ENCODE measurements at places on chromosomes 6 and 20. TPM values are rescaled to one million over a fixed set of nuclear protein-coding genes. Genes with fewer than 3 reads are reported as not detected.

AGPAT4 gene
- 13.5 TPM for polyA plus RNA-seq

HSPA1L gene
- 0.78 TPM for polyA plus RNA-seq

CST2 gene
- not detected for polyA plus RNA-seq

OPRM1 gene
- polyA plus RNA-seq: not detected

TREM1 gene
- not detected for polyA plus RNA-seq

NUS1 gene
- 20.7 TPM for polyA plus RNA-seq

- no peak for DNase-seq
Observed at GRCh38 chr6:77038807-77039206, 424.5 kb downstream of the HTR1B start.

GRCh38 chr6:156185113-156185512 is 592.1 kb upstream of the ARID1B start:
- no peak for DNase-seq

GRCh38 chr20:1338096-1338495 is 9.2 kb upstream of the SDCBP2 start:
- DNase-seq: peak; percentile 41

GRCh38 chr6:167349631-167350274 is 24.9 kb downstream of the TTLL2 start:
- DNase-seq: no peak

- DNase-seq: no peak
Observed at GRCh38 chr6:15829156-15829555, 166.3 kb upstream of the DTNBP1 start.

GRCh38 chr6:25660512-25660911 is 8.5 kb downstream of the SCGN start:
- no peak for DNase-seq

DNA sequence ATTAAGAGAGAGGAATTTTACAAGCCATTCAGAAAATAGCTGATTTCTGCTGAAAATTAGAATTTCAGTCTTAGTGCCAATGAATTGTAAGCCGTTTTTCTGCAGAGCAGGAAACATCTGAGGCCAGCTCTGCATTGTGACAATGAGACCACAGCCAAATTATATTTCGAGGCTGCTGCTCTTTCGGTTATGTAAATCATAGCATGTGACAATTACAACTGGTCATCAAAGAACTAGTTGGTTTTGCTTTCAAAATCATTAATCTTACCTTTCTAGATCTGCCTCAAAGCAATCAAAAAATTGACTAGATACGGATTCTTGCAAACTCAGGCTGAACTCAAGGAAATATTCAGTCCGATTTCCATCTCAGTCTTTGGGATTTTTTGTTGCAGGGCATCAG is 33.4 kb upstream of the INSM1 start:
- no peak for DNase-seq

DNA sequence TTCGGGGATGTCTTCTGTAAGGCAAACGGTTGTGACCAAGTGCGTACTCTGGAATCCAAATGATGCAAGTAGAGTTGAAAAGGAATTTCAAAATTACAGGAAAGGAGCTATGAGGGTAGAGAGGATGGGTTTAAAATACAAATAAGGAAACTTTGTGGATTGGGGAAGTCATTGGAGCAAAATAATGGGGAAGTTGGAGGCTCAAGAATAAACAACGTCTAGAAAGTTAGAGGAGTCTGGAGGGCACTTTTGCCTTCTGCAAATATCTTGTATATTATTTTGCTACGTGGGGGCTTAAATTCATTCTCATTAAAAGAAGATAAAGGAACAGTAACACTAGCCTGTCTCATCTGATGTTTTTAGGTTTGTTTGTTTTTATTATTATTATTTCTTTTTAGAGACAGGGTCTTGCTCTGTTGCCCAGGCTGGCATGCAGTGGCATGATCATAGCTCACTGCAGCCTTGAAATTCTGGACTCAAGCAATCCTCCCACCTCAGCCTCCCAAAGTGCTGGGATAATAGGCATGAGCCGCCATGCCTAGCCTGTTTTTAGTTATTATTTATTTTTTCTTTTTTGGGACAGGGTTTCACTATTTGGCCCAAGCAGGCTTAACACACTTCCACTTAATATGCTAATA is 55.0 kb upstream of the TNFAIP3 start:
- no peak for DNase-seq

DNA sequence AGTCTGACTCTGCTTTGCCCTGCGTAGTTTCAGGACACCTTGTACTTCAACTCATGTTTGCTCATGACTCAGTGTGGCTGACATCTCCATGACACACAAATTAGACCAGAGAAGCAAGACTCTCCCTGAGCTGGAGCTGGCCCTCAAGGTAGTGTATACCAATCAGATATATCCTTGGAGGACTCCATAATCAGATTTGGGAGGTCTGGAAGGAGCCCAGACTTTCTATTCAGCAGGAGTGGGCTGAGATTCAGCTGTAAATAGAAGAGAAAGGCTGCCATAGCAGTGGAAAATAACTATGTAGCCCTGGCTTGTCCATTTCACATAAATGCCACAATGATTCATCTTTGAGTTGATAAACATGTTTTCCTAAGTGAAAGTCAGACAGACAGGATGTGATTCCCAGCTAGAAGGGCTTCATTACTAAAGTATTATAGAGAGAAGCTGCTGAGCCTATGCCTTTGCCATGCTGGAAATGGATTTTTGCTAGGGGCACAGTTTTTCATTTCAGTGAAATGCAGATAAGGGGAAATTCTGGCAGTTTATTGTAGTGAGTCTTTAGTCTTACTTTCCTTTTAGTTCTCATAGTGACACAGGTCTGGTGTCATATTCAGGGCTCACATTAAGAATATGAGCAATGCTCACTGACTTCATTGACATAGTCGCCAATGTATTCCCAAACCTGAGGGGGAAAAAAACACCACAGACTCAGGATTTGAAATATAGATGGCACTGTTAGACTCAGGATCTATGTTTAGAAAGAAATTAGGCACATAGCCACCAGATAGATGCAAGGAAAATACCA is 95.3 kb downstream of the CLVS2 start:
- no peak for DNase-seq

GRCh38 chr20:36682311-36682710 is 36.3 kb upstream of the SLA2 start:
- DNase-seq: no peak

- DNase-seq: no peak
Observed at GRCh38 chr6:5094327-5094726, 9.2 kb downstream of the PPP1R3G start.

DNA sequence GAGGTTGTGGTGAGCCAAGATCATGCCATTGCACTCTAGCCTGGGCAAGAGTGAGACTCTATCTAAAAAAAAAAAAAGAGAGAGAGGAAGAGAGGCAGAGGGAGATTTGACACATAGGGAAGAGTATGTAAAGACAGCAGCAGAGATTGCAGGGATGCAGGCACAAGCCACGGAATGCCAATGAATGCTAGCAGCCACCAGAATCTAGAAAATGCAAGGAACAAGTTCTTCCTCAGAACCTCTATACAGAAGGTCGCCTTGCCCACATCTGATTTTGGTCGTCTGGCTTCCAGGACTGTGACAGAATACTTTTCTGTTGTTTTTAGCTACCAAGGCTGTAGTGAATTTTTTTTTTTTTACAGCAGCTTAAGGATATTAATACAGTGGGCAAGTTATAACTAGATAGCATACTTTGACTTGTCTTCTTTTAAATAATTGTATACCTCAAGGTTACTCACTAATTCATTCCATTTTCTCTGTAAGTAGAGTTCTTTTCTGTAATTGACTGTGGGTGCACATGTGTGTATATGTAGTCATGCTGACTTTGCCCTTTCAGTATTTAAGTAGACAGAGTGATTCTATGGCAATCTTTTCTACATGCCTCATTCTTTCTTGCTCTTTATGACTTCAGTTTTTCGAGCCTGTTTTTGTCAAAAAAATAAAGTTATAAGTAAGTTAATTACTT is 402.2 kb downstream of the GJA1 start:
- no peak for DNase-seq

DNA sequence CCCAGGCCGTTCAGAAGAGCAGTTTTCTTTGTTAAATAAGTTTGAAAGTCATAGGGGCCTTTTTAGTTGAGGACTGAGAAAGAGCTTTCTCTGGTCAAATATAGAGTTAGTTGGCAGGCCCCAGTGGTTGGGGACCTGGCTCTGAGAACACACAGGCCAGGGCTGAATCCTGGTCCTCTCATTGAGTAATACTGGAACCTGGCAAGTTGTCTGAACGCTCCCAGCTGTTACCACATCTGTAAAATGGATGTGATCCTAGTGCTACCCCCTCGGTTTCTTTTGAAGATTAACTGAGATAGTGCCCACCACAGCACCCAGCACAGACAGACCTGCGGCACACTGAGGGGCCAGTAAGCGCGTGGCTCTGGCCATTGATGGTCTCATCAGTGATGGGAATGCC is 215.5 kb downstream of the ZDHHC14 start:
- DNase-seq: no peak

GRCh38 chr20:20624914-20625313 is 87.5 kb downstream of the RALGAPA2 start:
- DNase-seq: no peak

- no peak for DNase-seq
Observed at GRCh38 chr6:21915707-21916260, 322.2 kb downstream of the SOX4 start.

- no peak for DNase-seq
Observed at GRCh38 chr6:91485047-91485446, 898.2 kb upstream of the MAP3K7 start.

- DNase-seq: no peak
Observed at GRCh38 chr20:4418141-4418540, 303.6 kb upstream of the PRND start.

- DNase-seq: no peak
Observed at GRCh38 chr20:1489764-1490436, 1.3 kb downstream of the SIRPB2 start.

Data from H1 (cell line).